Skin of body (tissue), 3 donors: ENCODE measurements at places on chromosomes 5 and 9. TPM values are rescaled to one million over a fixed set of nuclear protein-coding genes. Genes with fewer than 3 reads are reported as not detected.

ZNF354C gene
- total RNA-seq, result 11.8 TPM

ST6GALNAC6 gene
- 19.5 TPM for total RNA-seq

KCTD16 gene
- total RNA-seq, result 0.20 TPM

SYNPO gene
- 3.9 TPM for total RNA-seq

C5orf52 gene
- not detected for total RNA-seq

MARVELD2 gene
- 5.5 TPM for total RNA-seq

ZNF782 gene
- total RNA-seq, result 9.4 TPM

TRPM3 gene
- 2.3 TPM for total RNA-seq

HAVCR2 gene
- 8.1 TPM for total RNA-seq

ECSCR gene
- total RNA-seq, result 11.9 TPM

CYFIP2 gene
- total RNA-seq, result 14.4 TPM

DNA sequence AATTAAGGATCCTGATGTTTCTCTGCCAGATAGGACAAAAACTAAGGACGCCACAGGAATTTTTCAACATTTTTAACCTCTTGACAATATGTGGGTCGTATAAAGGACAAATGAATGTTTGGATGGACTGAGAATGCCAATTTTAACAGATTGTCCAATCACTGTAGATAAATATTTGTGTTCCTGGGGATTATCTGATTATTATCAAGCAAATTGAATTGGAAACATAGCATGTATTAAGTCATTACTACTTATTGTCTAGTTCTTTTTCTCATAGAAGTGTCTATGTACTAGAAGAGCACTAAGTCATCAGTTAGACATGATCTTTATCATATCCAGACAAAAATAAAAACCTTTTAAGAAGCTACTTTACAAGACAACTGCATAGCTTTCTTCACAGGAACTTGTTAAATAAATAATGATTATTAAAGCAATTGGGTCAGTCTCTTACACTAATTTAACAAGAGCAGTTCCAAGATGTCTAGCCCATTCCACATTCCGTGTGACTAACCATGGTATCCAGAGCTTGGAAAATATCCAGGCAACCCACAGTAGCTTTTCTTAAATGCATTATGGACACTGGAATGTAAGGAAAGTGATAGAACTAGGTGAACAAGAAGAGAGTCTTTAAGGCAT, 127.5 kb upstream of the CDKN2B start:
- DNase-seq, result no peak

GRCh38 chr5:66469684-66470083, 126.5 kb upstream of the MAST4 start:
- DNase-seq, result no peak

- DNase-seq, result no peak
Observed at GRCh38 chr9:109349421-109349846, 28.6 kb upstream of the EPB41L4B start.

DNA sequence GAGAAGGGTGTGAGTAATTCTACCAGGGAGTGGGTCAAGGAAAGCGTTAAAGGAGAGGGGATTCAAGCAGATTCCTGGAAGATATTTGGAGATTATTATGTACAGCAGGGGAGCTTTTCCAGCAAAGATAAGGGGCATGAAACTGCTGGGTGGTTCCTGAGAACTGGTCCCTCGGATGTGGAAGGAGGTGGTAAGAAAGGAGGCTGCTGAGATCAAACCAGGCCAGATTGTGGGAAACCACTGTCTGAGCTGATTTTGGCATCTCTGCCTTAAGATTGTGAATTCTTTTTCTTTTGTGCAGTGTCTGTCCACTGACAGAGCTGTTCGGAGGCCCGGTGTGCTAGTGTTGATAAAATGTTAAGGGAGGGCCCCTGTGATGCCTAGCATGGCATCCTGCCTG, 45.4 kb downstream of the SNX30 start:
- no peak for DNase-seq

DNA sequence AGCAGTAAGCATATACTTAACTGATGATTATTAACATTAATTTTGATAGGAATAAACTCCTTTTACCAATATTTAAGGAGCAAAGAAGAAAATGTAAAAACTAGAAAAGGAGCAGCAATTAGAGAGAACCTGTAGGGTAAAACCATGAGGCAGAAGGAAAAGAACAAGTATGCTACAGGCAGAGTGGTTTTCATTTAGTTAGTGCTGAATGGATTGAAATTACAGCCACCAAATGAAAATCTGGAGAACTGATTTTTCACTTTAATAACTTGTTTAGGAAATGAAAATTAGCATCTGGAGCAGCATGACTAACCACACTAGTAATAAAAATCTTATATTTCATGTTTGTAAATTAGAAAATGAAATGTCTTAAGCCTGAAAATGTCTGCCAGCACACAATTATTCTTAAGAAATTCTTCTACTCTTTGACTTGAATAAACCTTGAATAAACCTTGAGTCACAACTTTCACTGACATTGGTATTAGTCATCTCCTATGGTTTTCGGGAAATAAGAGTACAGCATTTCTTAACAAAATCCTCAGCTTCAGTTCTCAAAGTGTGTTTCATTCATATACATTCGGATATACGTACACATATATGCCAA, 1504.9 kb upstream of the C9orf72 start:
- DNase-seq, result no peak

GRCh38 chr9:131562032-131562959, 17.0 kb downstream of the PRRT1B start:
- no peak for DNase-seq

- DNase-seq, result peak; percentile 61
Observed at GRCh38 chr5:31993165-31993961, 180.8 kb downstream of the GOLPH3 start.

DNA sequence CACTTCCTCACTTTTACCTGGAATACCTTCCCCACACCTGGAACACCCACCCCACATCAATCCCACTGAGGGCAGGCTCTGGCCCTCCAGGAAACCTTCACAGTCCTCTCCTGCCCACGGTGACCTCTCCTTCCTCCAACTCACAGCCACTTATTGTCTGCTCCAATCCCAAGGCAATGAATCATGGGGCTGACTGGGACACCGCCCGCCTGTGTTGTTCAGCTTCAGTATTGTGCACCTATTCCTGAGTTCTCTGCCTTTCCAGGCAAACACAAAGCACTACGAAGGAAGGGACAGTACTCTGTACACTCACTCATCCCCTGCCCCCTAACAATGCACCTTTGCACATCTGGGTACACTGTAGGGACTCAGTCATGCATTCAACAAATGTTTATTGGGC, 7.3 kb downstream of the PCDH1 start:
- no peak for DNase-seq

DNA sequence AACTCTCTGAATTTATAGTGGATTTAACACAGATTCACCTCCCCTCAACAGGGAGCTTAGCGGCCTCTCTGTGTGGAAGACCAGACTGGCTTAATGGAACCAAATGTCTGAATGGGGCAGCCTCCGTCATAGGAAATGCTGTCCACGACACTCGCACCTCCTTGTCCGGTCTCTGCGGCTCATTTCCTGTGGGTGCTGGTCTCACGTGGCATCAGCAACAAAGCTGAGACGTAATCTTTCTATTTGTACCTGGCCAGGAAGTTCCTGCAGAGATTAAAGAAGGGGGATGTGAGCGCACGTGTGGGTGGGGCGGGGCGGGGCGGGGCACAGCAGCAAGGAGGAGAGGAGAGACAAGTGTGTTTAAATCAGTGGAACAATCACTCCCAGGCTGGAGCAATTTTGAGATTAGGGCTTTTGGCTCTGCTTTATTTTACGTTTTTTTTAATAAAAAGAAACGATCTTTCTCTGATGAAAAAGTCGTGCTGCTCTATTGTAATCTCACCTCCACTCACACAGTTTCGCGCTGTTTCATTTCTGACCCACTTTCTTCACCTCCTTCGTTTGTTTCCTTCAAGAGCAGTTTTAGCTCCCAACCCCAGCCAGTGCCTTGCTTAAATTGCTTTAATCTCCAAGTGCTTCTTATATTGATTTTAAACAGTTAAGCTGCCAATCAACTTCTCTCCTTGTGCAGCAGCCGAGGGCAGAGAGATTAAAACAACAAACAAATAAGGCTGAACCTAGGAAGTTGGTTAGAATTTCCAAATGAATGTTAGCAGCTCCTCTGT, 132.2 kb upstream of the ASTN2 start:
- no peak for DNase-seq

DNA sequence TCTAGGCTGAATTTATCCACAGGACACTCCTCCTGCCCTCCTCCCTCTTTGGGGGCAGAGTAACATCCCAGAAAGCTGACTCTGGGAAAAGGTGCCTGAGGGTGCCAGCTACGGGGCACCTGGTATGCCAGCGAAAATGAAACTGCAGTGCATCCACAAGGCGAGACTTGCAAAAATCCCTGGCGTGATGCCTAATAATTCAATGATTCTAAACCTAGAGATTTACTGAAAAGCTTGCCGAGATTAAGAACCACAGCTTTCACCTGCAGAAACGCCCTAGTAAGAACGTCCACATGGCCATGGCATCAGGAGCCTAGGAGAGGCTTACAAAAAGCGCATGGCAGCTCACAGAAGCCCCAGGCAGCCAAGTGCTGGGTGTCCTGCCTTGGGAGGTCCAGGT, 20.9 kb downstream of the CCNJL start:
- no peak for DNase-seq

GRCh38 chr5:153831973-153832372, 206.7 kb downstream of the FAM114A2 start:
- no peak for DNase-seq

GRCh38 chr9:79742110-79742721, 170.5 kb downstream of the TLE4 start:
- peak; percentile 63 for DNase-seq

DNA sequence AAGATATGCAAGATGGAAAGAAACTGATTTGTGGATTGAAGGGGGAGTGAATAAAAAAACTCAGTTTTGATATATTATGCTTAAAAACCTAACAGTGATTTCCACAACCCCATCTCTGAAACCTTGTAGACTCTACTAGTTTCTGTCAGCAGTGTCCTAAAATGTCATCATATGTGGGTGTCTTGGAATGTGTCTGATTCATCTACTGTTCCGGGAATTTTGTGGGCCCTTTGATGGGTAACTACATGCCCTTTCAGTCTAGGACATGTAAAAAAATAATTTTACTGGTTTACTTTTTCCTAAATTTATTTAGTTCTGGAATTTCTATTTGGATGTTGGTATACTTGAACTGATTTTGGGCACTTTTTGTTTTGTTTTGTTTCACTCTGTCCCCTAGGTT, 118.9 kb upstream of the NMUR2 start:
- no peak for DNase-seq

GRCh38 chr5:10946050-10946449, 185.0 kb upstream of the DAP start:
- DNase-seq, result no peak

GRCh38 chr5:140148508-140148907, 22.8 kb downstream of the IGIP start:
- DNase-seq, result no peak

DNA sequence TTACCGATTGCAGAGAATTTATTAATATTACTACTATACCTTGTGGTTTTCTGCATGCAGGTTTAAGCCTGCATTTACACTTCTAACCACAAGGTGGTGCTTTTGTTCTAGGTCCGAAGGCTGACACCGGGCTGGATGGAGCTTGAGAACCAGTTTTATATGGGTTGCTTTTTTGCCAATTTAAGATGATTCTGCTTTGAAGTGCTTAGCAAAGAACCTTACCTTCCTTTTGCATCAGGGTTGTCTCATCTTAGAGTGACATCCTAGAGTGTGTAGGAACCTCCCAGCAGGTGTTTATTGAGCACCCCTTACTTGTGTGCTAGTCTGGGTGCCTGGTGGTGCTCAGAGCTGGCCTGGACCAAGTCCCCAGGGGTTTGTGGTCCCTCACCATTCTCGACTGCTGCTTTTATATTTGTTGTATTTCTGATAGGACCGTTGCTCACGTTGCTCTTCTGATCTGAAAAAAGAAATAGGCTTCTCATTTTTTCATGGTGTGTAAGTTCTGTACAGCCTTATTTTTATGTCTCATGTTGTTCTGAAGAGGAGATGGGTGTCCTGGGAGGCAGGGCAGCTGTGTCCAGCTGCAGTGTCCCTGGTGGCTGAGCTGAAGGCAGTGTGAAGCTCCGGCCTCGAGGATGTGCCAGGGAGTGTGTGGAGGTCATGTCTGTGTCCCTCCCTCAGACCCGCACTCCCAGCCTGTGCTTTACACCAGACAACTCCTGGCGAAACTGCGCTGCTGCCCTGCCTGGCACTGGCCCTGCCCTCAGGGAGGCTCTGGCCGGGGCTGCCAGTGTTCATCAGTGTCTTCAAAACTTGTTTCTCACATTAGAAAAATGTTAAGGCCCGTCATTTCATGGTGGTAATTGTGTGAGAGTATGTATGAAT, 54.3 kb downstream of the EHMT1 start:
- peak; percentile 11 for DNase-seq

DNA sequence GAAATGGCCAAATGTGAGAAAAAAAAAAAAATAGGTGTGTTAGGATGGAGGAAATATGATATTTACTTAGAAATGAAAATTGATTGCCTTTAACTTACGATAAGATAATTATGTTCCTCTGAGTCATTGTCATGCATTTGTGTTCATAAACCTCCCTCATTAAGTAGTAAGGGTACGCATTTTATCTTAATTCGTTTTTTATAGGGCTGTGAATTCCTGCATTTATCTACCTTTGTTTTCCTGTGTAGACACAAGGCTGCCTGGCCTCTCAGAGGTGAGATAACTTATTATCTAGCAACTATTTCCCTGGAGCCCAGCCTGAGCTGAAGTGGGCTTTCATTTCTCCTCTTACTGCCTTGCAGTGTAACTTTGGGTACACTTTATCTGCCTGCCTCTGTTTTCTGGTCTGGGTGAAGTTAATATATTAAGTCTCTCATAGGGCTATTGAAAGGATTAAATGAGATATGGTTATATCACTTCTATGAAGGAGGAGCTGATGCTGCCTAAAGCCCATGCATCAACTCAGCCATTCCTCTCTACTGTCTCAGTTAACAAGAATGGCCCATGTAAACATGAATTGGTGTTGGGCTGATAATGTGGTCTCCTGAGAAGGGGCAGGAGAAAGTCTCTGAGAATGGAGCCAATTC, 103.8 kb upstream of the KLF4 start:
- DNase-seq, result no peak

GRCh38 chr9:129385211-129385934, 207.3 kb upstream of the IER5L start:
- no peak for DNase-seq

GRCh38 chr9:137299203-137299565, 2.9 kb downstream of the NRARP start:
- no peak for DNase-seq

- no peak for DNase-seq
Observed at GRCh38 chr9:95742821-95743220, 132.7 kb upstream of the ERCC6L2 start.

GRCh38 chr5:110968246-110969005, 103.1 kb upstream of the TSLP start:
- no peak for DNase-seq
